ENCODE measurements at places on chromosomes 5 and 9.

GRCh38 chr9:138033950-138034349 is 156.4 kb downstream of the CACNA1B start:
- no peak for DNase-seq

GRCh38 chr5:87079219-87079618 is 188.5 kb upstream of the RASA1 start:
- no peak for DNase-seq

GRCh38 chr9:17905366-17905765 is 326.5 kb downstream of the SH3GL2 start:
- no peak for DNase-seq

GRCh38 chr9:88258601-88259000 is 120.3 kb upstream of the SPATA31C2 start:
- no peak for DNase-seq

DNA sequence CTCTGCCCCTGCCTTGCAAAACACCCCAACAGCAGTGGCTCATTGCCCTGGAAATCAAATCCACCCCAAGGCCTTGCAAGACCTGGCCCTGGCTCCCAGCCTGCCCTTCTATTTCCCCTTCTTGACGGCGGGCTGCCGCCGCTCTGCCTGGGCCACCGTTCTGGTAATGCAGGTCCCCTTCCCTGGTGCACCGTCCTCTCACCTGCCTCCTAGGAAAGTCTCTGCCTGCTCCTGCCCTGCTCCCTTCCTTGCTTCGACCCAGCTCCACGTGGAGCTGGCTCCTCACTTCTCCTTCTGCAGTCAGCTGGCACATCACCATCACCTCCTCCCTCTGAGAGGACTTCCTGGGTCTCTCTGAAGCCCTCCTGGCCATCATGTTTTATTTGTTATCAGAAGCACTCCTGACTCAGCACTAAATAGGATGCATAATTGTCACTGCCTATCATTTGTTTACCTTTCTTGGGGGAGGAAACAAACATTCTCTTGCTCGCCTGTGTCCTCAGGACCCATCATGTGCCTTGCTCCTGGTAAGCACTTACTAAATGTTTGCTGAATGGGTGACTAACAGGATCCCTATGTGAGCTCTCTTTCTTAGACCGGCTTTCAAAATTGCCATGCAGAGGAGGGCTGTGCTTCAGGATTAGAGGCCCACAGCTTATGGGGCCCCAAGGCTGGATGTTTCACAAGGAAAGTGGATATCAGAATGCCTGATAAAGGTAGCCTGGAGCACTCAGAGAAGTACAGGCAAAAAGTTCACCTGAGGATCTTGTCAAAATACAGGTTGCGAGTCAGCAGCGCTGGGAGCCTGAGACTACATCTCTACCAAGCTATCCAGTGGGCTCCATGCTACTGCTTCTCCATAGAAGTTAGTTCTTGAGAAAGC is 19.6 kb upstream of the C5orf47 start:
- peak; percentile 76 for DNase-seq

- no peak for DNase-seq
These were observed 29.0 kb upstream of the GPR150 start for GRCh38 chr5:95590880-95591279.

Data from hepatic stellate cell (primary cell).